ENCODE measurements at places on chromosomes 6 and 20.

DNA sequence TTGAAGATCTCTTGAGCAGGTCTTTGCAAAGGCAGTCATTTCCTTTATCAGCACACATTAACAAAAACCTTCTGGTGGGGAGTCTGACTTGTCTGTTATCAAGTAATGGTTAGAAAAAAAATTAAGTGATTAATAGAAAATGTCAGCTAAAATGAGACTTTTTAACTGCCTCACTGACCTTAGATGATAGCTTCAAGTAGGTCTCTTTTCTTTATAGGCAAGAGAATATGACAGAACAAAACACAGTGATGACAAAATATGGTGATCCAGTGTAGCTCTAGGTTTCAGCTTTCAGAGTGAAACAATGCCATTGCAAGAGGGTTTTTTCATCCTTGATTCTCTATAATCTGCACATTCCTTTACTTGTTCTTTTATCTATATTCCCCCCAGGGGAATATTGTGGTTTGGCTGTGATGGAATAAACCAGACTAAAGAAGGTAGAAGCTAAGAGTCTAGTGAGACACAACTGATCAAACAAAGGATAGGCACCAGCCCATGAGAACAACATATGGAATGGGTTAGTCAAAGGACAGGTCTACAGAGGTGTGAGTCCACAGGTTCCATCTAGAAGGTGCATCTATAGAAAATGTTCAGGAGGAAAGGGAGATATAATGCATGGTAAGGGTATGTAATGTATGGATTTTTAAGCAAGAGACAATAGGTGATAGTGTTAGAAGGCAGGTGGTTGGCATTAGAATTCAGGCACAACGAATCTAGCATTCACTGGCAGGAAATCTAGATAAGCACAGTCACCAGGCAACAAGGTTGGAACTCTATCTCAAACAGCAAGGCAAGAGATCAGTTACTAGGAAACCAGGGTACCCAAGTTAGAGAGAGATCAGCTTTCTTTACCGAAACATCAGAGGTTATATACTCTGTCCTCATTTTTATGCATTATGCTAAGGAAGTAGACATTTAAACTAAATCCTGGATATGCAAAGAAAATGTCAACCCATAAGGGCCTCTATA lies 228.9 kb upstream of the SMLR1 start:
- DNase-seq: no peak

DNA sequence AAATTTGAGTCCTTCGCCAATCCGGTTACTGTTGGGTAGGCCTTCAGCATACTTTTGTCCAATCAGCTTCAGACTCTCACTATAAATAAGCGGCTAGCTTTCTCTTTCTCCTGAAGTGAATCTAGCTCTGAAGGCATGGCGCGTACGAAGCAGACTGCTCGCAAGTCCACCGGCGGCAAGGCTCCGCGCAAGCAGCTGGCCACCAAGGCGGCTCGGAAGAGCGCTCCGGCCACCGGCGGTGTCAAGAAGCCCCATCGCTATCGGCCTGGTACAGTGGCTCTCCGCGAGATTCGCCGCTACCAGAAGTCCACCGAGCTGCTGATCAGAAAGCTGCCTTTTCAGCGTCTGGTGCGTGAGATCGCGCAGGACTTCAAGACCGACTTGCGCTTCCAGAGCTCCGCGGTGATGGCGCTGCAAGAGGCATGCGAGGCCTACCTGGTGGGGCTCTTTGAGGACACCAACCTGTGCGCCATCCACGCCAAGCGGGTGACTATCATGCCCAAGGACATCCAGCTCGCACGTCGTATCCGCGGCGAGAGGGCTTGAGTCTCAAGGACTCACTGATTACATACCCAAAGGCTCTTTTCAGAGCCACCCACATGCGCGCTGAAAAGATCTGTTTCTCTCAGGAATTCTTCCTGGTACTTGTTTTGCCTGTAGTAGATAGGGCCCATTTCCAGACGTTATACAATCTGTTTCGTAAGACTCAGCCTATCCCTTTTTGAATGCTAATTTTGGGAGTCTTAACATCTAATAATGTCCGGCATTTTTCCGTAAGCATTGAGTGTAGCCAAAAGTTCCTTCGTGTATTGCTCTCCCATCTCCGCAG lies 102.0 kb downstream of the OR2B2 start:
- no peak for DNase-seq

DNA sequence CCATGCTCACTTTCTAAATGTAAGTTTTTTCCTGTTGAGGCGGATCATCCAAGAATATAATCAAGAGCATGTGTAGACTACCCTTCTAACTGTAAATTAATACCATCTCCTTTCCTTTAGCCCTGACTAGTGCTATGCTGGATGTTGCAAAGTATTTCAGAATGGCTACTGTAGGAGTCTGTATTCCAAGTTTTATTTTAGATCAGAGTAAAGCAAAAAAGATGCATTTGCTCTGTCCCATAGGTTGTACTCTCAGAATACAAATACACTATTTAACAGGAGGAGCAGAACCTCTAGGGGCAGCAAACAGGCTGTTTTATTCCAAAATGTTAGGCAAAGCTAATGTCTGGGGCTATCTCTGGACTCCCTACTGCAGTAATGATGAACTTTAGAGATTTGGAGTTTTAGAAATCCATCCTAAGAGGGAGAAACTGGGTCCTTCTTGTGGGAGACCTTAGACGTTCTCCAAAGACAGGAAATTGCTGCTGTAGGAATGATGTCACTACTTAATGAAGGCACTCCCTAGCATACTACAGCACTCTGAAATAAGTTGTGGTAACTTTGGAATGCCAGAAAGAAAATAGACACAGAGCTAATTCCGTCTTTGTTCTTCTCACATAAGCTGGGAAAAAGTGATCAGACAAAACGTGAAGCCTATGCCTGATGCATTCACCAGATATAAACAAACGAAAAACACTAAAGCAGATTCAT lies 392.4 kb upstream of the HS3ST5 start:
- no peak for DNase-seq

DNA sequence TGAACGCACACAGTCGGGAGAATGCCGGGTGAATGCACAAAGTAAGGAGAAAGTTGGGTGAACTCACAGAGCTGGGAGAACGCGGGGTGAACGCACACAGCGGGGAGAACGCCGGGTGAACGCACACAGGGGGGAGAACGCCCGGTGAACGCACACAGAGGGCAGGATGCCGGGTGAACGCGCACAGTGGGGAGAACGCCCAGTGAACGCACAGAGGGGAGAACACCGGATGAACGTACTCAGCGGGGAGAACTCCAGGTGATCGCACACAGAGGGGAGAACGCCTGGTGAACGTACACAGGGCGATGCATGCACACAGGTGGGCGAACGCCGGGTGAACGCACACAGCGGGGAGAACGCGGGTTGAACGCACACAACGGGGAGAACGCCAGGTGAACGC lies 57.4 kb downstream of the RNASET2 start:
- DNase-seq: no peak

- no peak for DNase-seq
Observed at GRCh38 chr20:38148328-38149102, 16.6 kb downstream of the TGM2 start.

GRCh38 chr20:35856866-35857265 lies 85.1 kb downstream of the PHF20 start:
- DNase-seq: no peak

DNA sequence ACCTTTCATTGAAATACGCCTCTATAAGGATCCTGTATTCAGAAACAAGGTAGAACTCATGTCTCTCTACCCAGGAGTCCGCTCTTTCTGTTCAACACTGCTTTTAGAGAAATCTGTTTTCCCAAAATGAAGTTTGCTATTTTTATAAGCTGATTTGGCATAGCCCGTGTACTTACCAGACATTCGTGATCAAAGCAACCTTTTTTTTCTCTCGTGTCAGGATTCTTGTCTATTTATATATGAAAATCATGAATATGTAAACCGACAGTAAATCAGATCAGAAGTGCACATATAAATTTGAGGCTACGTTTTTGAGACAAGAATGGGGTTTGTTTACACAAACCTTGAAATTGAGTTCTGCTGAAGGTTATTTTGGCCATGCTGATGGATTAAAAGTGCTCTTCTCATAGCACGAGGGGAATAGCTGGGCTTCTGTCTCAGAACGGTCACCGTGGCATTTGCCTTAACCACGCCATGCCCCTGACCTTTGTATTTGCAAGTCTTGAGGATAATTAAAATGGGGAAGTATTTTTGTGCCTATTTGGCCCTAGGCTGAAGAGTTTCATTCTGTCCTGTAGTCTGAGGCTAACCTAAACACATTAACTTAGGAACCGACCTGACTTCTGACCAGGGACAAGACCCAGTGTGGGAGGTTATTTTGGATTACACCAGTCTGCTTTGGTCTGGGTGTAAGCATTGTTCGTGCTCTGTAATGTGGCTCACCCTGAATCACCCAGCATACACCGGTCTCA lies 118.6 kb downstream of the MAP3K4 start:
- no peak for DNase-seq

DNA sequence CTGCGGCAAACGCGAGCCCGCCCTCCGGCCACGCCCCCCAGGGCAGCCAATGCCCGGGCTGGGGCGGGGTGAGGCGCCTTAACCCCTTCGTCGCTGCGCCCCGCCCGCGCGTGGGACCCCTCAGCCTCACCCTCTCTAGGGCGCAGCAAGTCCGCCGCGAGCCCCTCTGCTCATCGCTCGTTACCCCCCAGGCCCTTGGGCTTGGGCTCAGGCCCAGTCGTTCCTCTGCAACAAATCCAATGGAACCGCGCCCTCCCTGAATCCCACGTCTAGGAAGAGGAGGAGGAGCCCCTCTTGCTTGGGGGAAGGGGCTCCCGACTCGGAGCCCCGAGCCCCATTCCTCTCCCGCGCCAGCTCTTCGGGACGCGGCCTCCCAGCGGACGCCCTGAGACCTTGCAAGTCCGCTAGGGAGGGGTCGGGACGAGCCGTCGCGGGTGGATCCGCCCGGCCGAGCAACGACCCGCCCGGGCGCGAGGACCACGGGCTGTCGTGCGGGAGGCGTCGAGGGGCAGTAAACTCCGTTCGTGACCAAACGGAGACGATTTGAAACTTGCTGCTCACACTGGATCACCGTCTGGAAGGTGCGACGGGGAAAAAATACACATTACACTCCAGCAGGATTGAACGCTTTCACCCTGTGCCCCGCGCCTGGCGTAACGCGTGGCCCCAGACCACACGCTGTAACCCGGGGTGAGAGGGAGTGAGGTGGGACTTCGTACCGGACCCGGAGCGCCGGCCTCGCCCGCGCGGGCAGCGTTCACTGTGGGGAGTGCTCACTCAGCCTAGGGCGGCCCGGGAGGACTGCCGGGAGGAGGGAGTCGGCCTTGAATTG lies 477 bp upstream of the LZTS3 start:
- DNase-seq: peak; percentile 92
